AG09309 (cell line): ENCODE measurements at places on chromosomes 6 and 20.

DNA sequence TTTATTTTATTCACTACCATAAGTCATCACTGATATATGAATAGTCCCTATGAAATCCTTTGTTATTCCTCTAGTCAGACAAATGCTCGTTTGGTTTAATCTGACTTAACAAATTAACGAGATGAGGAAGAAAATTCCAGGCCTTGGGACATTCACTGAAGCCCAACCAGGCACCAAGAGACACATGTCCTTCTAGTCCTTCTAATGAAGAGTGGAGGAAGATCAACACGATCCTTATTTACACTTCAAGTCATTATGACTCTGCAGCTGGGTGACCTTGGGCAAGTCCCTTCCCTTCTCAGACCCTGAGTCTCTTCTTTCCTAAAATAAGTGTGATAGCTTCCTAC is 117.5 kb downstream of the CEBPB start:
- no peak for DNase-seq

DNA sequence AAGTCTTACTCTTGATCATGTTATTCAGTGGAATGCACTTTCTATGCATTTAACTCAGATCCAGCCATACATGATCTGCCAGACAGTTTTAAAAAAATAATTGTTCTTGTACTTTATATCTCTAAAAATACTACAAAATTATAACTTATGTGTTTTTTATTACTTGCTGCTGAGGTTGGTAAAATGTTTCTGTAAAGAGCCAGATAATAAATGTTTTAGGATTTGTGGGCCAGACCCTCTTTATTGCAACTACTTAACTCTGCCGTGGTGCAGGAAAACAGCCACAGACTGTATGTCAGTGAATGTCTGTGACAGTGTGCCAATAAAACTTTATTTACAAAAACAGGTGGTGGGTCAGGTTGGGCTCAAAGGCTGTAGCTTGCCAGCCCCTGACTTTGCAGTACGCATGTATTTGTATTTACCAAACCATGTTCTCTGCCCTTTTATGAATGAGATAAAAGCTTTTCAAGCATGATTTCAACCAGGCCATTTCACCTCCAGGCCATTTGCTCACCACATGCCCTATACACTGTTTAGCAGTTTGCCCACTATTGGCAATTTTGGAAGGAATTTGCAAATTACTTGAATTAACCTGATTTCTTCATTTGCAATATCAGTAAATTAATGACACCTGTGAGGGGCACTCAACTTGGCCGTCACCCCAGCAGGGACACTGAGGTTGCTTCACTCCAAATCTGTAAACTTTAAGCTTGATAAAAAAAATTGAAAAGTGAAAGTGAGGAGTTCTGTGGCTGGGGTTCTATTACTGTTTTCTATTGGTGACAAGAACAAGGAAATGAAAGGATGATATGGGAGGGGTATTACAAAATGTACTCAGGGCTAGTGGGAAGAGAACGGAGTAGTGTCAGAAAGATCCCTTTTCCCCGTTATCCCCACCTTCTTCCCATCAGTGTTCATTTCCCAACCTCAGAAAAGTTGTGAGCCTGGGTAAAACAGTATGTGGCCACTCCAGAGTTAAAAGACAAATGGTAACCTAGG is 133.4 kb downstream of the CEBPB start:
- DNase-seq, result no peak

DNA sequence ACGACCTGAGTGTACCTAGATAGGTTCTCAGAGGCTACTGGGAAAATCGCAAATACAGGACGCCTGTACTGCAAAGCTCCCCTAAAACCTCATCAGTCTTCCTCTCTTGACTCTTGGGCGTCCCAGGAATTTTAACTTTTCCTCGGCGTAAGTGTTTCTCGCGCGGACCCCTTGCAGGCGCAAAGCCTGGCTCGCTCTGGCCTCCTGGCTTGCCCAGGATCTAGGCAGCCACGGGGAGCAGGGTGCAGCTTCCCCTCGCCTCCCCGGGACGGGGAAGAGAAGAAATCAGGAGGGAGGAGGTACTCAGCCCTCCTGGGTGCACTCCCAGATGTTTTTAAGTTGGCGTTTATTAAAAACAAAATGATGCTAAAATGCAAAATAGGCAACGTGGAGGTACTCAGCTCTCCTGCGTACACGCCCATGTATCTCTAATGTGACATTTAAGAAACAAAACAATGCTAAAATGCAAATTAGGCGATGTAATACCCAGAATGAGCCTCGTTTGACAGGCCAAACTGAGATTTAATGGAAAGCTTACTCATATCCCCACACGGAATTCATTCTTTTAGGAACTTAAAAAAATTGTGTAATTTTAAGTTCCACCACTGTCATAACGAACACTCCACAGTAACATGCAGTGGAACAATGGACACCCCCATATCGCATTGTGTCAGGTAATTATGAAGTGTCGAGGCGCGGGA is 1.6 kb upstream of the SOBP start:
- DNase-seq, result no peak

DNA sequence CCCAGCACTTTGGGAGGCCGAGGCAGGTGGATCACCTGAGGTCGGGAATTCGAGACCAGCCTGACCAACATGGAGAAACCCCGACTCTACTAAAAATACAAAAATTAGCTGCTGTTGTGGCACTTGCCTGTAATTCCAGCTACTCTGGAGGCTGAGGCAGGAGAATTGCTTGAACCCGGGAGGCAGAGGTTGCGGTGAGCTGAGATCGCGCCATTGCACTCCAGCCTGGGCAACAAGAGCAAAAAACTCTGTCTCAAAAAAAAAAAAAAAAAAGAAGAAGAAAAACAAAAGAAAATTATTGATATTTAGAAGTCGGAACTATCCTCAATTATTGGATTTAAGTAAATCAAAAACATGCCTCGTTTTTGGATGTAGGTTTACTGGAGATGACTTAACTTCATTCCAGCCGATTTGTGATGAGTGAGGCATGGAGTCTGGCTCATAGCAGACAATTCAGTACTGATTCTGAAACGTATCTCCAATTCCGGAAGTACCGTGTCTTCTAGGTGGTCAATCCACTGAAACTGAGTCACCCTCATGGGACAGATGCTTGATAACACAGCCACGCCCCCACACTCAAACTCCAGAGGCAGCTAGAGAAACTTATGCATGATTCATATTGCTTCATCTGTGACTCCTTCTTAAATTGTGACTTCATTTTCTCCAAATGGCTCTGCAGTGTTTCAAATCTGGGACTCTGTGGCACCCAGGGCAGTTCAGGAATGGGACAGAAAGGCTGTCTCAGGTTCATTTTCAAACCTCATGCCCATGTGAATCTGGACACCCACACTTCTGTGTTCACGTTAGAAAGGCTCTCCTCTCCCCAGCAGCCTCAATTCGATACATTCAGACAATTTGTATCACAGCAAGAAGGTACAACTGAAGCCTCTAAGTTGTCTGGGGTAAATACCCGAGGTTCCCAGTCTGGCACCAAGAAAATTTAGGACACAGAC is 110.4 kb upstream of the ARMC2 start:
- DNase-seq, result peak; percentile 94

DNA sequence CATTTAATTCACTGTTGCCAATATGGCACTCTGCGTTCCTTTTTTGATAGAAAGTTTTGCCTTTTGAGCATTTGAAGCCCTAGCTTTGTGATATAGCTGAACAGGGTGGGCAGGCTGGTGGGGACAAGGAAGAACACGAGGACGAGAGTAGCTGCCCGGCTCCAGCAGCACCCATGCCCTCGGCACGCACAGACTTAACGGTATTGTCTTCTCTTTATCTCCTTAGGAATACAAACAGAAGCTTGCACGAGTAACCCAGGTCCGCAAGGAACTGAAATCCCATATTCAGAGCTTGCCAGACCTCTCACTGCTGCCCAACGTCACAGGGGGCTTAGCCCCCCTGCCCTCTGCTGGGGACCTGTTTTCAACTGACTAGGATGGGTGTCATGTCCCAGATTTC is 56.0 kb downstream of the RPRD1B start:
- DNase-seq, result no peak

GRCh38 chr20:35947489-35947888 is 6.8 kb downstream of the SCAND1 start:
- no peak for DNase-seq

DNA sequence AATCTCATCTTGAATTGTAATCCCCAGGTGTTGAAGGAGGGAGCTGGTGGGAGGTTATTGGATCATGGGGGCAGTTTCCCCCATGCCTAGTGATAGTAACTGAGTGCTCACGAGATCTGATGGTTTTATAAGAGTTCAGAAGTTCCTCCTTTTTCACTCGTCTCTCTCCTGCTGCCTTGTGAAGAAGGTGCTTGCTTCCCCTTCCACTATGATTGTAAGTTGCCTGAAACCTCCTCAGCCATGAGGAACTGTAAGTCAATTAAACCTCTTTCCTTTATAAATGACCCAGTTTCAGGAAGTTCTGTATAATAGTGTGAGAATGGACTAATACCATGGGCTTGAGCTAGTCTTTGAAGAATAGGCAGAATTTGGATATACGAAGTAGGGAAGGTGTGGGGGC is 113.9 kb downstream of the RIN2 start:
- DNase-seq, result no peak

GRCh38 chr6:131741688-131742393 is 31.0 kb upstream of the CTAGE9 start:
- DNase-seq, result no peak

DNA sequence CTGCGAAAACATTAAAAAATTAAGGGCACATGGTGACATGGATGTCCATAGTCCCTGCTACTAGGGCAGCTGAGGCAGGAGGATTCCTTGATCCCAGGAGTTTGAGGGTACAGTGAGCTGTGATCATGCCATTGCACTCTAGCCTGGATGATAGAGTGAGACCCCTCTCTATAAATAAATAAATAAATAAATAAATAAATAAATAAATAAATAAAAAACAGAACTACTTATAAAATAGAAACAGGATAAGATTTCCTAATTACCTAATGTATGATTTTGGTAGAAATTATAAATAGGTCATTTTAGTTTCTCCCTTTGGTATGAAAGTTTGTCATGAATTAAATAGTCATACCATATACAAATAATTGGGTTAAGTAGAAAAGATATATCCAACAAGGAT is 916.2 kb downstream of the GRIK2 start:
- no peak for DNase-seq

DNA sequence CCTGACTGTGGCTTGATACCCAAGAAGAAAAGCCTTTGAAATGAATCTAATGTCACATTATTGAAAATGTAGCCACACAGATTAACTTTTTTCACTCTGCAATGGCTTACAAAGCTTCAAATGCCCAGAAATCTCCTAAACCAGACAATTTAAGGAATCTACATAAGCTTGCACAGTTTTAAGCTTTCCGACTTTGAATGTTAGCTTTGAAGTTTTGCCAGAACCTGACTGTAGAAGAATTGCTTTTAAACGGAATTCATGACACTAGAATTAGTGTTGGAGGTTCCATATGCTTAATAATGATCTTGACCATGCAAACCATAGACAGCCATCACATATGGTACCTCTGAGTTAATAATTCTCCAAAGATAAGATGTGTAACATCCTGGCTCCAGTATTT is 798.5 kb upstream of the EPHA7 start:
- DNase-seq, result no peak

DNA sequence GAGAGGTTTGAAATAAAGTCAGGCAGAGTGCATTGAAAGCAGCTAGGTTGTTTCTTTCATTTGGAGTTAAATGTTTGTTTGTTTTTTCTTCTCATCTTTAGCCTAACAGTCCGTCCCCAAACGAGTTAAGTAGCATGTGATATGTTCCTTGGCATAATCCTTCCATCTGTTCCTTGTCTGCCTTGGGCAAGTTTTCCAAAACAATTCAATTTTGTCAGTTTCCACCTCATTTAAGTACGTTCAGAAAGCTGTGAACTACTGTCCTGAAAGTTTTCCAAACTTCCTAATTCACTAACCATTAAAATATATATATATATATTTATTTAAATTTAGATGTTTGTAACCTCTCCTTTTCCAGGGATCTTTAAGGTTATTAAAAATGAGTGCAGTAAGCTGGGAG is 61.8 kb upstream of the HDAC2 start:
- no peak for DNase-seq

DNA sequence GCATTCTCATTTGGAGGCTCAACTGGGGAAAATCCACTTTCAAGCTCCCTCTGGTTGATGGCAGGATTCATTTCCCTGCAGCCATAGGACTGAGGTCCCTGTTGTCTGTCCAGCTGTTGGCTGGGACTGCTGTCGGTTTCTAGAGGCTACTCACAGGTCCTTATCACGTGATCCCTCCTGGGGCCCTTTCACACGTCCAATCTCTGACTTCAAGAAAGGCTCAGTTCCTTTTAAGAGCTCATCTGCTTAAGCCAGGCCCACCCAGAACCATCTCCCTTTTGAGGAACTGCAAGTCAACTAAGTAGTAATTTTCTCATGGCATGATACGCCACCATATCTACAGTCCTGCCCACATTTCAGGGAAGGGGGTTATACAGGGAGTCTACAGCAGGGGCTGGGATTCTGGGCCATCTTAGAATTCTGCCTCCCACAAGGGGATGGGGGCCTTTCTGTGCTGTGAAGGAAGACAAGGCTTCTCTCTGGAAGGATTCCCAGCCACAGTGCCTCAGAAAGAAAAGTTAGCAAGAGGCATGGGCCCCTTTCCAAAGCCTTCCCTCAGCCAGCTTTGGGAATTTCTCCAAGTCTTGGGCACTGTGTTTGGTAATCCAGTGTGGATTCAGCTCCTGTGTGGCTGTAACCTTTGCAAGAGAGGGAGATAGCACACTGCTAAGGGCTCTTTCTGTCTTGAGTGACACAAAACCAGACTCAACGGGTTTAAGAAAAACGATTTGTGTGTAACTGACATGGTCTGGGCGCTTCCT is 66.4 kb downstream of the CTCFL start:
- peak; percentile 17 for DNase-seq

DNA sequence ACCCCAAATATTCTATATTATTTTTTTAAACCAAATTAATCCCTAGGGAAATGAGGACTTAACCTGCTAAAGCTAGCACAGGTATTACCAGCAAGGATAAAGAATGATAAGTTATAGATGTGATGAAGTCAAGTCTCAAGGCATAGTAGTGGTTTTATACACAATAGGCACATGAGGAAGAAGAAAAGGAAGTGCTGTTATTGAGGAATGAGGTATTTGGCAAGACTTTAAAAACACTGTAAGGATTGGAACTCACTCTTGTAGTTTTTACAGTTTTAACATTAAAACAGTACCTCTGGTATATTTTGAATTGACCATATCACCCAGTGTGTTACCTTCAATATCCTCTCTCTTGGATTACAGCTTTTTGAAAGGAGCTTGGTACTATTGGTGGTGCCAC is 54.6 kb downstream of the PHF3 start:
- DNase-seq, result no peak

DNA sequence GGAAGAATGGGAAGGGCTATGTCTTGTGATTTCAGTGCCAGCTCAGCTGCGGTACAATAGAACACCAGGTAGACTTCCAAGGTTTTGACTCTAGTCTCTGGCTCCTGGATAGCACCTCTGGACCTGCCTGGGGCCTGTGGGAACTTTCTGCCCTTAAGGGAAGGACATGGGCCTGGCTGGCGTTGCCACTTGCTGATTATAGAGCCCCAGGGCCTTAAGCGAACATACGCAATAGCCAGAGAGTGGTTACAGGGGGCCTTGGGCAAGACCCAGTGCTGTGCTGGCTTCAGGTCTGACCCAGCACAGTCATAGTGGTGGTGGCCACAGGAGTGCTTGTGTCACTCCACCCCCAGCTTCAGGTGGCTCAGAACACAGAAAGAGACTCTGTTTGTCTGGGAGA is 131.1 kb upstream of the COL21A1 start:
- no peak for DNase-seq
